ENCODE measurements at places on chromosomes 12 and 14.

DNA sequence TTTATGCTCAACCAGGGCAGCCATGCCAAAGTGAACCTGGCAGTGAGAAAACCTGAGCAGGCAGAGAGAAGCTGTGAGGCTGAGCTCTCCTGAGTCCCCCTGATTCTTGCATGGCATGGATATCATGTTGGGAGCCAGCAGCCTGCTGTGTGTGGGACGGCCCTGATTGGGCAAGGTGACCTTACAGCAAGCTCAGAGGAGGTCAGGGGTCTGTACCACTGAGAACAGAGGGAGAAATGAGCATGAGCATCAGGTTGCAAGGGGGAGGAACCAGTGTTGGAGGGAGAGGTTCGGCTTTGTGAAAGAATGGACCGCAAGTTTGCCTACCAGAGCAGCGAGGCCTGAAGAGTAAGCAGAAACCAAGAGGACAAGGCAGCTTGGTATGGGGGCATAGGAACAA lies 59.1 kb upstream of the PTGR2 start:
- DNase-seq: no peak

- no peak for DNase-seq
Measured at GRCh38 chr12:111034083-111034885, 113.9 kb upstream of the MYL2 start.

DNA sequence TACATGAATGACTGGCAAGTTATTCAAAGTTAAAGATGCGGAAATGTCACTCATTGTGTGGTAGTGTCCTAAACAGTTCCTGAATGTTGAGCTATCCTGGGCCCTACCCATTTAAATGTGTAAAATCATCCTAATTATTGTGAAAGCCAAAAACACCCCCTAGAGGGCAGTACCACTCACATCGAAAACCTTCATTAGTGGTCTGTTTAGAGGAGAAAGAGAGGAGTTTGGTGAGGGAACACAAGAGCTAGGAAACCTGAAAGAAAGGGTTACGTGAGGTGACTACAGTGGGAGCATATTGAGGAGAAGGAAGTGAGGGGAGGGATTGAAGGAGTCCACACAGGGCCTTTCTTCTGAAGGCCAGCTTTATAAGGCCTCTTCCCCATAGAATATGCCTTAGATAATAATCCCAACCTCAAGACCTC lies 2.5 kb upstream of the TEP1 start:
- no peak for DNase-seq

DNA sequence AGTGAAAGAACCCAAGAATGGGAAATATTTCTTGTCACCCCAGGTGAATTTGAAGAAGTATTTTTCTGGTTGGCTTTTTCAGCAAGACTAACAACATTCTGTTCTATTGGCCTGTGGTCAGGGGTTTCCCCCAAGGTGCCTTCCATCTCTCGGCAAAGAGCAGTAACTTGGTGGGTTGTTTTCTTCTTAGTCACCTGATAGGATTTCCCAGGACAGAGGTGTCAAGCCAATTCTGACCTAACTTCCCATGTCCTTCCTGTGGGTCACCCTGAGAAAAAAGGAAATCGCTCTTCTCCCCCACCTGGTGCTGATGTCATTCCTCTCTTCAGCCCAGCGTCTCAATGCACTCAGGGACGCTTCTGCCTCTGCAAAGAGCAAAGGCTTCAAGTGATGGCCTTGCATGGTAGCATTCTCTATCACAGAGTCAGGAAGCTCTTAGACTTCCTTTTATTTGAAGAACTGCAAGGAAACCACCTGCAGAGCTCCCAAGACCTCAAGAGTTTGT lies 16.1 kb upstream of the IFNG start:
- DNase-seq: no peak

- DNase-seq: no peak
Measured at GRCh38 chr12:67068204-67068731, 200.9 kb upstream of the CAND1 start.

DNA sequence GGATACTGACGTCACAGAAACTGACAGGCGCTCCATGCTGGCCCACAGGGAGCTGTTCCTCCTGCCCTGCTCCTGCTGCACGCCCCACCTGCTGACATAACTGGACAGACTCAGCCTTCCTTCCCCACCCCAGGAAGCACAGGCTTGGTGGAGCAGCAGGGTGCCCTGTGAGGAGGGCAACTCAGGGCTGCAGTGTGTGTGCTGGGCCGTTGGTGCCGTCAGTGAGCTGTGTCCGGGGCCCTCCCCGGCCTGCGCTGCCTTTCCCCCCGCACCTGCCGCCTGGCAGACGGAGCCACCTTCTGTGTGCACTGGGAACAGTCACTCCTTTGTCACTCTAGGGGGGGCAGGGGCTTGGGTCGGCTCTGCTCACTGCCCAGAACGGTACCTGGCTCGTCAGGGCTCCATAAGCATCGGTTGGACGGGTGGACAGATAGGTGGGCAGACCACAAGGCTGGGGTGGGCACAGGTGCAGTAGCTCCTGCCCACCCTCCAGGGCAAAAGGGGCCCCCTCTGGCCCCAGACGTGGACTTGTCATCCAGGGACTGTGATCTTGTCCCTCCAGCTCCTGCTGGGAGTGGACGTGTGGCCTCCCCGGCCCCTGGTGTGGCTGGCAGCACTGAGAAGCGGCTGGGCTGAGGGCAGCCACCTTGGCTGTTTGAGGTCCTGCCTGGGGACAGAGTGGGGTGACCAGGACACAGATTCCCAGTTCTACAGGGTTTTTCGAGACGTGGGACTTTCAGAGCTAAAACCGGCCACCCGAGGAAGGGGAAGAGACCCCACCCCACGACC lies 32.8 kb downstream of the FBRSL1 start:
- DNase-seq: no peak

- no peak for DNase-seq
Measured at GRCh38 chr14:95315579-95315978, 4.1 kb downstream of the CLMN start.

DNA sequence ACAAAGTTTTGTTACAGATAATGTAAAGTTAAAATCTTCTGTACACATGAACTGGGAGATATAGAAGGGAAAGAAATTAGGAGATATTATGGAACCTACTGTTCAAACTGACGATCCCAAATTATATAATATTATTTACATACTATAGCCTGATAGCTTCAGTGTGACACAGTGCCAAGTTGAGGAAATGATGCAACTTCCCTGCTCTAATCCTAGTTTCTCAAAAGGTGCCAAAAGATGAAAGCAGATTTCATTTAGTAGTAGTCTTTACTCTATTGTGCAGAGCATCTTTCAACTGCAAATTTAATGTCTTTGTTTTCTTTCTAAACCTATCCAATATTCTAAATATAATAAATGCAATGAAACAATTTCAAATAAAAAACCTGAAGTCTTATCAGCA lies 46.9 kb downstream of the COCH start:
- no peak for DNase-seq

- no peak for DNase-seq
Measured at GRCh38 chr12:124446364-124446763, 121.0 kb downstream of the NCOR2 start.

GRCh38 chr12:91057368-91058165 lies at the start of gene KERA:
Gene KERA (minus strand): TSS chr12:91058024. CDS start chr12:91056281, 1,743 bp downstream.
- DNase-seq: no peak

DNA sequence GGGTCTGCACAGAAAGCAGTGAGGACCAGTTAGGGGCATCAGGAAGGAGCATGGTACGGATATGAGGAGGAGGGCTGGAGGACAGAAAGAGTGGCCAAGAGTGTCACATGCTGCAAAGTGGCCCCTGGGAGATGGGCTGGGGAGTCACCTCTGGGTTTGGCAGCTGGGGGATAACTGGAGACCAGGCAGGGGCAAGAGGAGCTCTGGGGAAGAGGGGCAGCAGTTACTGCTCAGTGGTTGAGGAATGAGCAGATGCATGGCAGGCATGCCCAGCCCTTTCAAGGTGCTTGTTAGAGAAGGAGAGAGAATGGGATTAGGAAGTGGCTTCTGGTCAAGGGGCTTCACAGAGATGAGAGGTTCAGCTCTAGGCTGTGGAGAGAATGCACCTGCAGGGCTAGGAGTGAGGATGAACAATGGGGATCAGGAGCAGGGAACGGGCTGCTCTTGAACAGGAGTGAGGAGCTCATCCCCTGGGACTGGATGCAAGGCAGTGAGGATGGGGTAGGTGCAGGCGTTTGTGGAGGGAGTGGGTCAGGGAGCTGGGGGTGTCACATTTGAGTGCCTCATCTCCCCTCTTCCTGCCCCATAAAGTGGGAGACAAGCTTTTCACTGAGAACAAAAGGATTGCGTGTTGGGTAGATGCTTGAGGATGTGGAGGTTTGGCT lies 127.5 kb downstream of the PAPOLA start:
- DNase-seq: peak; percentile 10

DNA sequence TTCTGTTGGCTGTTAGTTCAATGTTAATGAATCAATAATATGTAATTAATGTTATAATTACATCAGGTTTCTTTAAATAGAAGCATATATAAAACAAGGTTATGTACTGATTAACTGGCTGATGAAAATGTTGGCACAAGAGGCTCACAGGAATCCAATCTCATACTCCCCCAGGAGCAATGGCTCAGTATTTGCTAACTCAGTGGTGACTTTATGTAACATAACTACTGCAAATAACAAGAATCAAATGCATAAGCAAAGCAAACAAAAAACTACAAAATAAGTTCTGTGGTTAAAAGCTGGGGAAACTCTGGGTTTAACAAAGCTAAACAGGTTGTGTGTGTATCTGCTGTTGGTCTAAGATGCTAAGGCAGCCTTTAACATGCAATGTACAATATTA lies 27.7 kb upstream of the BBS10 start:
- DNase-seq: no peak

DNA sequence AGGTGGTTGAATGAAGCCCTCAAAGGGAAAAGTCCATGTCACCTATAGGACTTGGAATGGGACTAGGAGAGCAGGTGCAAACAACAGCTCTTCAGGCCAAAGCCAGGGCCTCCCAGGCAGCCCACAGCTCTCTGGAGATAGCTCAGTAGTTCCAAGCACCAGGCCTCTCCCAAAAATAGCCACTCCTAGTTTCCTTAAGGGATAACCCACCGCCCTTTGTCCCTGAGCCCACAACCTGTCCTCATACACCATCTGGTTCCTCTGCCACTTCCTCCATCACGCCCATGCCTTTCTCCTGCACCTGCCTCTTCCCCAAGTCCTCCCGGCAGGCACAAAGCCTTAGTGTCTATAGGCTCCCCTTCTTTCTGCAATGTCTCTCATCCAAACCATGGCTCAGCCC lies 2.1 kb downstream of the RAB15 start:
- no peak for DNase-seq

GRCh38 chr12:53735556-53735955 lies 8.3 kb upstream of the CALCOCO1 start:
- DNase-seq: no peak

DNA sequence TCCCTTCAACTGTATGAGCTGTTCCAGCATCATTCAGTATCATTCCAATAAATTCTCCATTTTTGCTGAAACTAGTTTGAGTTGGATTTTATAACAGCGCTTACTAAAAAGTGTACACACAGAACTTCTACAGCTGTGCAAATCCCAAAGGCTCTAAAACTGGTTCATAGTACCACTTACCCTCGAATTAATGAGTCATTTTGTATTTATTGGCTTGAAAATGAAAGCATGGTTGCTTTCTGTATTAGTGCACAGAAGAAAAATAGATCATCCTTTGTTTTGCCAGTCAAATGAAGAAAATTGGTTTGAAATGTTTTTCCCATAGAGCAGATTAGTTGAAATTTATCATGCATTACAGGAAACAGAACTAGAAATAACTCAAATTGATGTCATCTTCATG lies 268.3 kb upstream of the CPNE8 start:
- DNase-seq: no peak

DNA sequence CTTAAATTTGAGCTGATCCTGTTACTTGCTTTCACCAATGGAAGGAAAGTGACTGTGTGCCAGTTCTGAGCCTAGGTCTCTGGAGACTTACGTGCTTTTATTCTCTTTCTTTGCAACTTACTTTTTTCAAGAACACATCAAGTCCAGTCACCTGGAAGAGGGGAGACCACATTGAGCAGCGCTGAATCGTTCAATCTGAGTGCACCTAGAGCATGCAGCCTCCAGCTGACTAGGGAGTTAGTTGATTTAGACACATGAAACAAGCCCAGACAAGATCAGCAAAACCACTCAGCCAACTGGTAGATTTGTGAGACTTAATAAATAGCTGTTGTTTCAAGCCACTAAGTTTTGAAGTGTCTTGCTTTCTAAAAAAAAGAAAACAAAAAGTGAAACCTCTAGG lies 1014.8 kb upstream of the FBXO33 start:
- DNase-seq: no peak

DNA sequence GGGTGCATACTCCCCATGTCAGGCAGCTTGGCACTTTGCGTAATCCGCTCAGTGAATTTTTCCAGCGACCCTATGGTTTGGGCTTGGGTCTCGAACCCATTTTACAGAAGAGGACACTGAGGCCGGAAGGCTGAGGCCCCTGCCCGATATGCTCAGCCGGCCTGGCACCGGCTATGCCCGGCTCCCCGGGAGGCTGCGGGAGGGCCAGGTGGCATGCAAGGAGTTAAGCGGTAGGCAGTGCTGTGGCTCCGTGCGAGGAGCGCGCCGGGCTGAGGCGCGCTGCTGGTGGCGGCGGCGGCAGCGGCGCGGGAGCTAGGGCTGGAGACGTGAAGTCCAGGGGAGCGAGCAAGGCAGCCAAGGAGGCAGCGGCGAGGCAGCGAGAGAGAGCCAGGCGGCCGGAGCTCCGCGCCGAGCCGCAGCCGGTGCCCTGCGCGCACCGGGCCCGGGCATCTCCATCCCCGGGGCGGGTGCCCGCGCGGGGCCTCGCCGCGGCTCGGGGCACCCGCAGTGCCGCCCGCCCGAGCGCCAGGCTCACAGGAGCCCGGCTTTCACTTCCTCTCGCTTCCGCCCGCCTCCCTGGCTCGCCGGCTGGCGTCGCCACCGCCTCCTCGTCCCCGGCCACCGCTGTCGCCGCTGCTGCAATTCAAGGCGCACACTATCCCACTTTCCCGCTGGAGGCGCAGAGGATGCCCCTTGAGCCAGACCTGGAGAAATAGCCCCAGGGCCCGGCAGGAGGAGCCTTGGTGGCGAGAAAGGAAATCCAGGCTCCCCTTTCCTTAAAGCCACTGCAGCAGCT lies at the start of gene WSCD2:
Gene WSCD2, plus strand, starts transcription at position 272 of the 796 bp plus-strand sequence. CDS start 66,545 bp downstream, outside the sequence.
- no peak for DNase-seq

DNA sequence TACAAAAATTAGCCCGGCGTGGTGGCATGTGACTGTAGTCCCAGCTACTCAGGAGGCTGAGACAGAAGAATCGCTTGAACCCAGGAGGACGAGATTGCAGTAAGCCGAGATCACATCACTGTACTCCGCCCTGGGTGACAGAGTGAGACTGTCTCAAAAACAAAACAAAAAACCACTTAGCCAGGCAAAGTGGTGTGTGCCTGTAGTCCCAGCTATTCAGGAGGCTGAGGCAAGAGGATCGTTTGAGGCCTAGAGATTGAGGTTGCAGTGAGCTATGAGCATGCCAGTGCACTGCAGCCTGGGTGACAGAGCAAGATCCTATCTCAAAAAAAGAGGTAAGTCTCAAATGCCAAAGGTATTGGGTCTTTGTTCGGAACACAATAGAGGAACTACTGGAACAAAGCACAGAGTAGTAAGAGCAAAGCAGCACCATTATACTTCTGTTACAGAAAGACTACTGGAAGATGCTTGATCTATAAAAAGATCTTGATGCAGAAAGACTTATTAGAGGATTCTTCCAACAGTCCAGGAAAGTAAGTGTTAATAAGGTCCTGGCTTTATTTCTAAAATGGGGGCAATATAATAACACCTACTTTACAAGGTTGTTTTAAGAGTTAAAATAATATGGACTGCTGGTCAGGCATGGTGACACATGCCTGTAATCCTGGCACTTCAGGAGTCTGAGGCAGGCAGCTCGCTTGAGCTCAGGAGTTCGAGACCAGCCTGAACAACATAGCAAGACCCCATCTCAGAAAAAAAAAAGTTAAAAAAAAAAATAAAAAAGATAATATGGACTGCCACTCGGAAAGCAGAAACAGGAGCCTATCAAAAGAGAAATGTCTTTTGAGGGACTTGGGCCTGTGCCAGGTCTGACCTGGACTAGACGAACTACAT lies 29.9 kb downstream of the BTBD7 start:
- no peak for DNase-seq

- DNase-seq: no peak
Measured at GRCh38 chr12:54356228-54356627, 8.1 kb downstream of the GPR84 start.

Measured in omental fat pad (tissue), 4 donors.